ENCODE measurements at places on chromosomes 2 and 18. TPM values are rescaled to one million over a fixed set of nuclear protein-coding genes. Genes with fewer than 3 reads are reported as not detected.

DNA sequence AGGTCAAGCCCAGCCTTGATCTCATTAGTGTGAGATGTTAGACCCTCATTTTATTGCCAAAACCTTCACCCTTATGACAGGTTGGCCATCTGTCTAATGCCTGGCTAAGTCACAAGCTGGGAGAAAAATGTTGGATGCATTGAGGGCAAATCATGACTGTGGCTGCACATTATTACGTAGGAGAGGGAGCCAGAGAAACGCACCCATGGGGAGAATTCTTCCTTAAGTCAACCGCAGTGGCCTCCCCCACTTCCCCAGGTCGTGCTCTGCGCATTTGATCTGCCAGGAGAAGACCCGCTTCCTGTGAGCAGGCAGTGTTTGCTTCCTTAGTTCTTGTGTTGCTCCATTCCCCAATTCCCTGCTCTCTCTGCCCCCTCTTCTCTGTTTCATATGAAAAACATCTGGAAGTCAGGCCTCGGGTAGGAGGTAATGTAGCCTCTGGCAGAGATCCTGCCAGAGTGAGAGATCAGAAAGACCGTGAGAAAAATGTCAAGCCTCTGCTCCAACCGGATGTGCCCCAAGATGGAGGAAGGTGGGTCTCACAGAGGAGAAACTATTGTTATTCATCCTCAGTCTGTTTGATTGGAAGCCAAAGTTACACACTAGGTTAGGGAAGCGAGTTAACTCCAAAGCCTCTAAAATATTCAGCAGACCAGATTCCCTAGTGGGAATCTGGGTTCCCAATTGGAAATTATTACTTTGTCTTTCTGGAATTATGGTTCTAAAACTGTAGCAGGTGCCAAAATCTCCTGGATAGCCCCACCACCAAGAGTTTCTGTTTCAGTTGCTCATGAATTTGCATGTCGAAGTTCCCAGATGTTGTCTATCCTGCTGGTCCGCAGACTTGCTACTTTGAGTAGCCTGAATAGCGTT, 144.3 kb upstream of the PELI1 start:
- no peak for ATAC-seq

GBX2 gene
- total RNA-seq: not detected

DNA sequence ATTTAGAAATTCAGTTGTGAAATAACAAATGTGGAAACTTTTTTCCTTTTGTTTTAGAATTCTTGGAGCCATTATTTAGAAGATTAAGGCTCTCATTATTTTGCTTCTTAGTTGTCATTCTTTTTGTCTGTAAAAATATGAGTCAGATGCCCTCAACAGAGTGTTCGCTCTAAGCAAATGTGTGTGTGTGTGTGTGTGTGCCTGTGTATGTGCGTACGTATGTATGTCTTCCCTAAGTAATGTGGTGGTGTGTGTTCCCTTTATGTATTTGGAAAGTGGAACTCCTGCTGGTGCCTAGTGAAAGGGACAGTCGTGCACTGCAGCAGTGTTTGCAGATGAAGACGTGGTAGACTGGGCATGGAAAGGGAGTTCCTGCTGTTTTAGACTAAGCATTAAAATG, 27.5 kb downstream of the ZNF407 start:
- ATAC-seq: no peak

GRCh38 chr2:138312061-138312460, 189.5 kb upstream of the SPOPL start:
- no peak for ATAC-seq

GRCh38 chr2:46002507-46002883, 294.7 kb upstream of the EPAS1 start:
- no peak for ATAC-seq

GRCh38 chr18:57635003-57635822, 13.6 kb upstream of the NARS1 start:
- ATAC-seq: no peak

DNA sequence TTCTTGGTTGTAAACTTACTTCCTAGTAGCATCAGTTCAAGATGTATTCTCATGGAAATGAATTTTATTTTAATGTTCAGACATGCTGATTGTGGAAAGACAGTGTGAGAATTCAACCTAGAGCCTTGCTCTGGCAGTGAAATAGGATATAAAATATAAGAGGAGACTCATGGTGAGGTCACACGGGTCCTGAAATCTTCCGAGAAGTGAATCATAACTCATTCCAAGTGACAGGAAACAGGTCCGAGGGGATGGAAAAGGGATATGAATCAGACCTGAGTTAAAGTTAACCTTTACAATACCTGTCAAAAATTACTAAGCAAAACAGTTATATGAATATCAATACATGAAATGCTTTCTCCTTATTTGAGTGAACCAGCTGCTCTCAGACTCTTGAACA, 185.2 kb upstream of the LRRTM1 start:
- ATAC-seq: peak; percentile 82

GRCh38 chr2:45643095-45643494, 8.4 kb upstream of the PRKCE start:
- peak; percentile 46 for ATAC-seq

PTPRN gene
- 21.3 TPM for total RNA-seq

GRCh38 chr2:120180066-120180465, 43.1 kb downstream of the TMEM185B start:
- ATAC-seq: no peak

MOGAT1 gene
- not detected for total RNA-seq

GRCh38 chr2:206805887-206806607, 40.6 kb downstream of the FASTKD2 start:
- ATAC-seq: no peak

AQP12A gene
- not detected for total RNA-seq

DNA sequence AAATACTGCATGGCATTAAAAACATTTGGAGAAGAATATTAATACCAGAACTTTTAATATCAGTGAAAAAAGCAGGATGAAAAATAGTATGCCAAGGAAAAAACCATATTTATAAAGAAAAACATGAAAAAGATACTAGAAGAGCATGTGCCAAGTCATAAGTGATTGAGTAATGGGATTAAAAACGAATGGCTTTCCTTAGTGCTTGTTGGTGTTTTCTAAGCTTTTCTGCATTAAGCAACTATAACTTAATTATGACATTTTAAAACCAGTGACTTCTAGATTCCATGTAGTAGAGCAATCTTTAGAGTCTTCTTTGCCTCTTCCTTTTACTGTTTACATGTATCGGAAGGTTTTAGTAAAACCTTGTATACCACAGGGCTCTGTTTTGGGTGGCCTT, 6.6 kb downstream of the MAPRE3 start:
- no peak for ATAC-seq

DNA sequence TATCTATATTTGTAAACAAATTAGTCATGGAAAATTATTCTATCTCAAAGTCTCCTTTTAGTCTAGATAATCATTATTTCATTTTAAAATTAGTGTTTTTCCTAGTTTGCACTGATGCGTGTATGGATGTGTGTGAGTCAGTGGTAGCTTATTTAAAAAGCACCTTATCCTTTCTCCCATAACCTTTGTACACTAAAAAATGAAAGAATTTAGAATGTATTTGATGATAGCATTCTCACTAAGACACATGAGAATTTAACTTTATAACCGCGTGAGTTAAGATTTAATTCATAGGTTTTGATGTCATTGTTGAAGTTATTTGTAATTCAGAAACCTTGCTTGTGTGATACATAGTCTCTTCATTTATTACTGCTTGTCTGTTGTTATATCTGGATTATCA, 81.7 kb downstream of the ACSL3 start:
- ATAC-seq: no peak

GRCh38 chr2:238383743-238384380, 42.9 kb upstream of the ASB1 start:
- no peak for ATAC-seq

RAX gene
- total RNA-seq: not detected

DNA sequence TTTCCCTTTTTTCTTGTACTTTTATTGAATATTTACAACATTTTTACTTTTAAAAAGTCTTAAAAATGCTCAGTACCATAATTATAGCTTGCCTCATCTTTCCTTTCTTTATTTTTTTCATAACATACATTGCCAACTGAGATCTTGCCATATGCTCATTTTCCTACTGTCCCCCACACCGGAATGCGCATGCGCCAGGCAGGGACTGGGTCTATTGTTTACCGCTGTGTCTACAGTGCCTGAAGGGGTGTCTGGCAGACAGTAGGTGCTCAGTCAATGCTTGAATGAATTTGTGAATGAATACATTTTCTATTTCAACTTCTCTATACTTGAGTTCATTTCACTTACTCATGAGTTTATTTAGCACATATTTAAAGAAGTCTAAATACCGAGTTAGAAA, 158.0 kb downstream of the CYP26B1 start:
- no peak for ATAC-seq

DNA sequence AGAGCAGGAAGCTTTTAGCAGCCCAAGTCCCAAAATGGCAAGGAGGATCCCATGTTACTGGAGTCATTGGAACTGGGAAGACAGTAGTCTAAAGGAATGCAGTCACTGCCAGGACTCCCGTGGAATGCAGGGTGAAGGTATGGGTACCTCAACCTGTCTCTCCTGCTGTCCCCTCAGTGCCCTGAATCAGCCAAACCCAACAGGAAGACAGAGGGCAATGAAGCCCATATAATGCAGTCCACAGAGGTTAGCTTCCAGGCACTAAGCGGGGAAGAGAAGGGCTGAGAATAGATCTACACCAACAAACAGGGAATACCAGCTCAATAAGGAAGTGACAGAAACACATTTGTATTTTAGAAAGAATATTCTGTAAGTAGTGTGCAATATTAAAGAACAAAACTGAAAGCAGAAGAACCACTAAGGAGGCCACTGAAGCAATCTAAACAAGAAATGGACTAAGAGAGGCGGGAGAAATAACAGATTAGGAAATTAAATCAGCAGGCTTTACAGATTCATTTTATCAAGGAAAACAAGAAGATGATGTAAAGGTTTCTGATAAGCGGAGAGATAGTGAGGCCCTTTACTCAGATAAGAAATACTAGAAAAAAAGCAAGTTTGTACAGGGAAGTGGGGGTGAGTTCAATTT, 8.3 kb downstream of the NEMP2 start:
- ATAC-seq: no peak

ATP6V1B1 gene
- 3.9 TPM for total RNA-seq

DNA sequence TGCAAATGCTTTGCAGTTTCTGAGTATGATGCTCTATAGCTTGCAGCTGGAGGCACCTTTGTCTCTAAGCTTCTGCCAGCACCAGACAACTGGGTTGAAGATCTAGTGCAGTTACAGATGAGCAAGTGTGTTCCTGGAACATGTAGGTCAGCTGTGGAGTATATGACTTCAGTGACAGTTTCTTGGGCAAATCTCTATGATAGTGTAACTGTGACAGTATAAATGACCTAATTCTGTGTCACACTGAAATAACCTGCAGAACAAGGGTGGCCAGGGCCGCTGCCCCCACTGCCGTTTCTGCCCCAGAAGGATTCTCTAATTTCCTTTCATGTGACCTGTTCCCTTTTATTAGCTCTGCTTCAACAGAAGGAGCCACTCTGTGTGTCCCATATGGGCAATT, 145.3 kb upstream of the DAPL1 start:
- ATAC-seq: no peak

- ATAC-seq: no peak
Measured at GRCh38 chr2:217360781-217361482, 501.1 kb upstream of the TNP1 start.

- no peak for ATAC-seq
Measured at GRCh38 chr18:49230326-49230725, 230.1 kb downstream of the DYM start.

DNA sequence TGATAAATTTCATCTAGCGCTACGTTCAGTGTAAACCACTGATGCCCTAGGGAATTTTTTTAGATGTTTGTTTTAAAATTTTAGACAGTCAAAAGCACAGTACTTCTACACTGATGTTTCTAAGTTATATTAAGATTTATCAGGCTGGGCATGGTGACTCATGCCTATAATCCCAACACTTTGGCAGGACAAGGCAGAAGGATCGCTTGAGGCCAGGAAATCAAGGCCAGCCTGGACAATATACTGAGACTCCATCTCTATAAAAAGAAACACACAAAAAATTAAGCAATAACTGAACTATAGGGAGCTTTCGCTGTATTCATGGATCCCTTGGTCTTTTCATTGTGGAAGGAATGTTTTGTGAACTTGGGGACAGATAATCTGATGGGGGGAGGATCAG, 50.6 kb upstream of the MAPRE2 start:
- ATAC-seq: peak; percentile 35

GTF3C2 gene
- 32.7 TPM for total RNA-seq

DCDC2C gene
- not detected for total RNA-seq

GRCh38 chr2:191686066-191686465, 8.1 kb downstream of the NABP1 start:
- no peak for ATAC-seq

ECEL1 gene
- 17.3 TPM for total RNA-seq

TMEM247 gene
- not detected for total RNA-seq

- ATAC-seq: no peak
Measured at GRCh38 chr2:48264627-48265026, 265.3 kb upstream of the STON1 start.

C2orf78 gene
- 0.15 TPM for total RNA-seq

DNA sequence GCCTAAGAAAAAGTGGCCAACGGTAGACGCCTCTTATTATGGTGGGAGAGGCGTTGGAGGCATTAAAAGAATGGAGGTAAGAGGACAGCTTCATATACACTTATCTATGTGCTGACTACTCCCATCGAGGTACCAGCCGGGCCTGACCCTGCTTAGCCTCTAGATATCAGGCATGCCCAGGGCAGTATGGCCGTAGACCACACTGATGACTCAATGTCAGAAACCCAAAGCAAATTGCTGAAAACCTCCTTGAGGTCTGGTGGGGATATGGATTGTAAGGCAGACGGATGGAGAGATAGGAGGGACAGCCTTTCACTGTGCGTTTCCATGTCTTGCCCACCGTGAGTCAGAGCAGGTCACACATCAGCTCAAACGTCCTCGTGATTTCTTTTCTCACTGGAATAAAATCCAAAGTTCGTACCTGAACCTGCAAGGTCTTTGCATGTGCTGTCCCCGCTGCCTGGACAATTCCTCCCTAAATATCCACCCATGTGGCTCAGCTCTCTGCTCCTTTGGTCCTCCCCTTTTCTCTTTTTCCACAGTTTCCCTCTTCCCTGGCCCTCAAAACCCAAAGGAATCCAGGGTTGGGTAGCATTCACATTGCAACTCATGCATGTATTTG, 168.9 kb downstream of the ANTXR1 start:
- no peak for ATAC-seq

ZNF521 gene
- 21.5 TPM for total RNA-seq

DNA sequence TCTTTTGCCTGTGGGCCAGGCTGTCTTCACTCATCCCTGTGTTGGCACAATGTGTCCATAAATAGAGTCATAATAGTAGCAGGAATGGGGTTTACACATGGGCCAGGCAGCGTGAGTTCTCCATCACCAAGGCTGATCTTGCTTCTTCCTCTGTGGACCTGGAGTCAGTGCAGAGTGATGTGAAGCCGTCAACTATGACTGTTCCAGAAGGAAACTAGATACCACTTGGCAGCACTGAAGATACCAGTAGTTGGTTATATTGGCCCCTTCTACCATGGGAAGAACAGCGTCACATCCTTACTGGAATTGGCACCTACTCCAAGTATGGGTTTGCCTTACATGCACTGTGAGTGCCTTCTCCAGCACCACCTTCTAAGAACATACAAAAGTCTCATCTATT, 30.2 kb downstream of the COPS8 start:
- ATAC-seq: no peak

- ATAC-seq: no peak
Measured at GRCh38 chr2:10530607-10531239, 82.6 kb upstream of the ODC1 start.

BUB1 gene
- 48.0 TPM for total RNA-seq

CERKL gene
- 3.7 TPM for total RNA-seq

GRCh38 chr18:75896865-75897264, 469.4 kb upstream of the SMIM21 start:
- ATAC-seq: no peak

- ATAC-seq: no peak
Measured at GRCh38 chr2:237942513-237942899, 24.3 kb upstream of the UBE2F start.

Data from motor neuron (in vitro differentiated cells).